CD8-positive, alpha-beta memory T cell (primary cell): ENCODE measurements at places on chromosomes 2 and 18. TPM values are rescaled to one million over a fixed set of nuclear protein-coding genes. Genes with fewer than 3 reads are reported as not detected.

- no peak for DNase-seq
These were observed 404.8 kb downstream of the TXNL1 start for GRCh38 chr18:56233595-56233994.

DNA sequence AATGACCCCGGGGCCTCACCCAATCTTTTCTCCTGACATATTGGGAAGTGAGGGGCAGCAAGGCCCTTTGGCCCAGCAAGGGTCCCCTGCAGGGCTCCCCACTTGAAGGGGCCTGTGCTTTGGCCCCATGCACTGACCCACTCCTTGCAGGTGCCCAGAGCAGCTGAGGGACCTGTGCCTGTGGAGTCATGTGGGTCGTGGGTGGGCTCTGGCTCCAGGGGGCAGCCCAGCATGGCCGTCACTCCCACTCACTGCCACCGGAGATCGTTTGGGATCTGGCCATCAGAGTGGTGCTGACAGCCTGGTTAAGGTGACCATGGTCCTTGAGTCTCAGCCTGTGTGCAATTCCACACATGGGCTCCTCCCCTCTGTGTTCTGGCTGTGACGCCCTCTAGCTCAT lies 31.7 kb upstream of the APCDD1 start:
- no peak for DNase-seq

GRCh38 chr18:45103319-45104048 lies 422.8 kb downstream of the SETBP1 start:
- DNase-seq, result no peak

DNA sequence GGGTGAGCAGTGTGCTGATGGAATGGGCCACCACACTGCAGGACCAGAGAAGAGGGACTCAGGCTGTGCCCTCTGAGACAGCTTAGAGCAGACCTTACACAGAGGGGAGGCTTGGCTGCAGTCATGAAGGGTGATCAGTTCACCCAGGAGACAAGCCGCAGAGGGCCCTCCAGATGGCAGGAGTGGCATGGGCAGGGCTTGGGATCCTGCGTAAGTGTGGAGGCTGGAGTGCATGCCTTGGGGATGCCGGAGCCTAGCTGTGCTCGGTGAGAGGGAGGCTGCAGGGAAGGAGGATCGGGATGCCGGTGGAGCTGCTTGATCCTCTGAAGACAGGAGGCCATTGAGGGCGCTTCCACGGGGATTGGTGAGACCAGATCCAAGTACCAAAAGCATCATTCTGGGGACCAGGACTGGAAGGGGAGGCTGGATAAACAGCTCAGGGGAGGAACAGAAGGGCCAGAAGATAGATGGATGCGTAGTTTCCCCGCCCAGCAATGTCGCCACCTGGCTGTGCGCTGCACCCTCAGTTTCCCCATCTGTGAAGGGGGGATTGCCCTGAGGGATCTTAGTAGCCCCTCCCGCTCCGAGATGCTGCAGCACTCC lies 163.4 kb downstream of the INHBB start:
- no peak for DNase-seq

DNA sequence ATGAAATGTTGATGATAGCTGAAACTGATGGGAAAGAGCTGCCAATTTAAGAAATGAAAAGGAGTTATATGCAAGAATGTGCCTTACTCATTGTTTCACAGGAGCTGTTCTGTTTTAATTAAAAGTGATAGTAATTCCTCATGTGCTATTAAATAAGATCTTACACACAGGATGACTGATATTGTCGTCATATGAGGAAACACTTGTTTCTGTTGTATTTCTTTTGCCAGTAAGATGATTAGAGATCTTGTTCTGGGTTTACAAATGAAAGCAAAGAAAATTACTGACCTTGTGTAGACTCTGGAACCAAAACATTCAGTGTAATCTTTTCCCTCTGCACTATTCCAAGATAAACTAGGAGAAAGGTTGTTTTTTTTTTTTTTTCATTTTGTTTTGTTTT lies 123.6 kb downstream of the MAP3K20 start:
- no peak for DNase-seq

Gene THOC1
- total RNA-seq, result 51.8 TPM

Gene CYS1
- 0.09 TPM for total RNA-seq
